ENCODE measurements at places on chromosomes 12 and 14.

GRCh38 chr12:65632131-65632855, 192.0 kb upstream of the HMGA2 start:
- DNase-seq = no peak

- peak; percentile 69 for DNase-seq
Measured at GRCh38 chr12:6647083-6647604, at the start of gene ACRBP. Gene ACRBP, minus strand, starts transcription at chr12:6647432. Its CDS starts 66 bp downstream, at chr12:6647366.

DNA sequence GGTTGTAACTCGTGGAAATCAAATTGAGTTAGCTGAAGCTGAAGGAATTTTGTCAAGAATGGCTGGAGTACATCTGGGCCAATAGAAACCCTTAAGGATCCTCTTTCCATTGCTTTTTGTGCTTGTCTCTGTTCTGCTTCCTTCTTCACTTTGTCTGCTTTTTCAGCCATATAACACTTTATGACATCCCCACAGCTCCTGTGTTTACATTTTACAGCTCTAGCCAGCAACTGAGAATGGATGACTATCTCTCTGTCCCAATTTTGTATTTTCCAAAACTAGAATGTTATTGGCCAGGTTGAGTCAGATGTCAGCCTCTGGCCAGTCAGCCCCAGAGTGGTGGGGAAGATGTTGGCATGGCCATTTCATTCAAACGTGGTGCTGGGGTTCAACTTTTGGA, 57.6 kb downstream of the PELI2 start:
- no peak for DNase-seq

DNA sequence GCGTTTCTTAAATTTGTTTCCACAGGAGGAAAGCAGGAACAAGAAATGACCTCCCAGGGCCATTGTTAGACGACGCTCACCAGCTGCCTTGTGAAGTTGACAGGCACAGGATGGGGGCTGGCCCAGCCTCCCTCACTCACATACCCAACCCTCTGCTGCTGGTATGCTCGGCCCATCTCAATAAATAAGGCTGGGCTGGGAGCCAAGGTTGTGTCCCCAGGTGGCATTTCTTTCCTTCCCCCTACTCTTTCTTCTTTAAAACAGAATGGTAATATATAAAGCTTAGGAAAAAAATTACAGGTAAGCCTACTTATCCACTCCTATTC, 93.0 kb downstream of the ACTN1 start:
- DNase-seq = no peak

GRCh38 chr14:77761205-77761931, 412 bp upstream of the SNW1 start:
- no peak for DNase-seq

- DNase-seq = no peak
Measured at GRCh38 chr12:45184147-45184963, 31.5 kb upstream of the ANO6 start.

- no peak for DNase-seq
Measured at GRCh38 chr14:88034076-88034475, 29.1 kb downstream of the GPR65 start.

GRCh38 chr12:63876980-63877379, 32.5 kb downstream of the SRGAP1 start:
- DNase-seq = no peak

GRCh38 chr12:57171668-57172067, 24.2 kb upstream of the LRP1-AS start:
- DNase-seq = no peak

GRCh38 chr14:60089221-60089620, 2.5 kb upstream of the PCNX4 start:
- no peak for DNase-seq

DNA sequence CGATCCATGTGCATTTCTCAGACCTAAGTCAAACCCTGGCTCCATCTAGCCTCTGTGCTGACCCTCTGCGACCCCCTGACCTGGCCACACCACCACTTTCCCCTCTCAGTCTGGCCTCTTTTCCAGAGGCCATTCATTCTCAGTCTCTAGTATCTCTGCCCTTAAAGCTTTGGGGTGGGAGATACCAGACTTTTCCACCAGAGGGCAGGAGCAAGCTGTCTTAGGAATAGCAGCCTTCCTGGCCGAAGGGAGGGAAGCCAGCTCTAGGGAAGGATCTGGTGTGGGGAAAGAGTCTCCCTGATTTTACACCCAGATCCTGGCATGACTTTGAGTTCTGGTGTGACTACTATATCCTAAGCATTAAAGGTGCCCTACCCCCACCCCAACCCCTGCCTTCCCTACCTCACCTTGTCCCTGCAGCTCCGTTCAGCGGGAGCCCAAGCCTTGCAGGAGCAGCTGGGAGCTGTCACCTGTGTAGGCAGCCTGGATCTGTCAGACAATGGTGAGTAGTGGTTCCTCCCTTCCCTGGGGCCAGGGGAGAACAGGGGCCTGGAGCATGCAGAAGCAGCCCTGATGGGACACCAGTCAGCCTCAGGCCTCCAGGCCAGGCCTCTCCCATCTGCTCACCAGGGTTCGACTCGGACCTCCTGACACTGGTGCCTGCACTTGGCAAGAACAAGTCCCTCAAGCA, 6.6 kb downstream of the CARMIL3 start:
- peak; percentile 53 for DNase-seq

DNA sequence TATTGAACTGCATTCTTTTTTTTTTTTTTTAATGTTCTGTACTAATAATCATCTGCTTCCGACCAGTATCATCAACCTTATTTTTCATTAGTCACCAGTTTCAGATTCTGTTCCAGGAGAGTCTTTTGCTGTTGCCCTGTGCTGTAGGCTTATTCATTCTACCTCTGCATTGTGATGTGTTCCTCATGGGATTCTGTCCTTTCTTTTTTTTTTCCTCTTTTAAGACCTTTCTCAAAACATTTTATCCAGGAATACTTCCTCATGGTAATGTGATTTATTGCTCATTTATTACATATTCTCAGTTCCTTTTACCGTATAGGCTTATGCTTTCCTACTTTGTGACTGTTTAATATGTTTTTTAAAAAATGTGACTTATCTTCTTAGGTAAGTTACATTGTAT, 4.8 kb downstream of the NDUFA9 start:
- no peak for DNase-seq

- DNase-seq = no peak
Measured at GRCh38 chr12:91732086-91732485, 413.6 kb downstream of the BTG1 start.

DNA sequence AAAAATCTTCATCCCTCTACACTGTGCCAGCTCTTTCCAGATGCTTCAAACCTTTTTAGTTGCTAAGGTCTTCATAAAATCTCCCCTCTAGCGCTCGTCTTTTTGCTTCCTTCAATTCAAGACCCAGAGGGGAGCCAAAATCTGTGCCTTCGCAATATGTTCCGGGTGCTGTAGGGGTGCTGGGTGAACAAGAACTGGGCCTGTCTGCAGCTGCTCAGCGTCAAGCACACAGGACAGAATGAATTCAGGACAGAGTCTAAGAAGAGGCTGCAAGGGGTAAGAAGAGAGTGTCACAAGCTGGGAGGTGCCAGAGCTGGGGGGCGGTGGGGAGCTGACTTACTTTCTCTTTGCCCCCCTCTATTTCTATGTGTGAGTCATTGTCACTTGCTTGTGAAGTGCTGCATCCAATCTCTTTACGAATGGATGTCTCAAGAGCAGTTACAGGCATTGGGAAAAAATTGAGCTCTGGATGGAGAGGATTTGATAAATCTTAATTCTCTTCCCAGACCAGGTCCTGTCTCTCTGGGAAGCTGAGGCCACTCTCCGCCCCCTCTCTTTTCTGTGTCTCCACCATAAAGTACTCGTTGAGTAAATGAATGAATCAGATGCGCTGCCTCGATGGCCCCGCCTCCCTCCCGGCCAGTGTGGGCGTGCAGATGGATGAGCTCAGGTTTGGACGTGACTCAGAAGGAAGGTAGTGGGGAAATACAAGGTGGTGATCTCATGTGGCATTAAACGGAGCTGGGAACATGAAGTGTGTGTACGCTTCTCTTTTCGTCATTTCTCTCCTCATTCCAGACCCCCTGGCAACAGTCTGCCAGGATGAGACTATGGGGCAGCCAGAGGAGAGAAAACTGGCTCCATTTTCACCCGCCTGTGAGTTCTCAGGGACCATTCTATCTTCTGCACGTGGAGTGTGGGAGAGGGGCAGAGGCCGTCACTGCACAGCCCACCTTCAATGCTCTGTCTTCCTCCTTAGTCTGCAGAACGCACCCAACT, 91.3 kb downstream of the TSPAN9 start:
- no peak for DNase-seq

DNA sequence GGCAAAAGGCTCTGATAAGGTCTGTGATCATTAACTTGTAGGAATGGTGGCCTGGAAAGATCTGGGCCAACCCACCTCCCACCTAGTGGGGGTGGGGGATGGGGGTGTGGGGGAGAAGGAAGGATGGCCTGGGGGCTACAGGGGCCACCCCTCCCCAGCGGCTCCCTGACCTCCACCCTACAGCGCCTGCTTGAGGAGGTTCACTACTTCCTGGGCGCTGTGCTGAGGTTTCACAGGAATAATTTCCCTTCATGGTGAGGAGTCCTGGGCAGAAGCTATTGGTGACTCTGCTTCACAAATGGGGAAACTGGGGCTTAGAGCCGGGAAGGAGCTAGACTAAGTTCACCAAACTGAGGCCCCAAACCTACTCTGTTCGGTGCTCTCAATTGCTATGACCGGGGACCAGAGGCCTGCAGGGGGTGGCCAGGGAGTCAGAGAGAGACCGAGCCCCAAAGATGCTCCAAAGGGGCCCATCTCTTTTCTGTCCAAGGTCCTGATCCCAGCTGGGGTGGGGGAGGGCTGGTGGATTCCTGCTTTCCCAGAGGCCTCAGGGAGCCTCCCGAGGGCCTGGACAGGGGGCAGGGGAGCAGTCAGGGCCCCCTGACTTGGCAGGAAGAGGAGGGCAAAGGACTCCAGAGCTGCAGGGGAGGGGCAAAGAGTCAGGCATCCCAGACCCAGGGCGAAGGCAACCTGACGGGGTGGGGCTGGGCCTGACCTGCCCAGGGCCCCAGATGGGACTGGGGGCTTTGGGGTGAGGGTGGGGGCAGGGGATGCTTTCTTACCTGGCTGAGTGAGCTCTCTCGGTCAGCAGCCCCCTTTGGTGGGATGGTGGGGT, 1.7 kb downstream of the HNF1A start:
- no peak for DNase-seq

DNA sequence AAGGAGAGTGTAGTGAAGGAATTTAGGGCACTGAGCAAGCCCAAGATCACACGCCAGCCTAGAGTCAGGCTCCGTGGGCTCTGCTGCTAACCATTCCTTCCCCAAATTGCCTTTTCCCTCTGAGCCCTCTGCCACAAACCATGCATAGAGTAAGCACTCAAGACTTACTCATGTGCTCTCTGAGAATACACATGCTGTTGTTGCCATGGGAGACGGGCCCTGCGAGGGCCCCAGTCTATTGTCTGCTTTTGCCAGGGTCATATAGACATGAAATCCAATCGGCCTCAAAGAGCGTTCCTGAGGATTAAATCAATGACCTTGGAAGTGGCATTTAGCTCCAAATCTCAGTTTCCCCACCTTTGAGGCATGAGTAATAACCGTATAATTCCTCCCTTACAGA, 48.7 kb upstream of the WSCD2 start:
- no peak for DNase-seq

- no peak for DNase-seq
Measured at GRCh38 chr12:22051114-22051698, 5.2 kb downstream of the CMAS start.

GRCh38 chr14:68843471-68844209, 50.8 kb upstream of the ZFP36L1 start:
- peak; percentile 76 for DNase-seq

GRCh38 chr14:55103971-55104954, 24.8 kb upstream of the LGALS3 start:
- DNase-seq = peak; percentile 12

GRCh38 chr12:12194206-12194605, 72.6 kb downstream of the LRP6 start:
- no peak for DNase-seq

- DNase-seq = no peak
Measured at GRCh38 chr12:107845980-107846659, 71.6 kb downstream of the ASCL4 start.

DNA sequence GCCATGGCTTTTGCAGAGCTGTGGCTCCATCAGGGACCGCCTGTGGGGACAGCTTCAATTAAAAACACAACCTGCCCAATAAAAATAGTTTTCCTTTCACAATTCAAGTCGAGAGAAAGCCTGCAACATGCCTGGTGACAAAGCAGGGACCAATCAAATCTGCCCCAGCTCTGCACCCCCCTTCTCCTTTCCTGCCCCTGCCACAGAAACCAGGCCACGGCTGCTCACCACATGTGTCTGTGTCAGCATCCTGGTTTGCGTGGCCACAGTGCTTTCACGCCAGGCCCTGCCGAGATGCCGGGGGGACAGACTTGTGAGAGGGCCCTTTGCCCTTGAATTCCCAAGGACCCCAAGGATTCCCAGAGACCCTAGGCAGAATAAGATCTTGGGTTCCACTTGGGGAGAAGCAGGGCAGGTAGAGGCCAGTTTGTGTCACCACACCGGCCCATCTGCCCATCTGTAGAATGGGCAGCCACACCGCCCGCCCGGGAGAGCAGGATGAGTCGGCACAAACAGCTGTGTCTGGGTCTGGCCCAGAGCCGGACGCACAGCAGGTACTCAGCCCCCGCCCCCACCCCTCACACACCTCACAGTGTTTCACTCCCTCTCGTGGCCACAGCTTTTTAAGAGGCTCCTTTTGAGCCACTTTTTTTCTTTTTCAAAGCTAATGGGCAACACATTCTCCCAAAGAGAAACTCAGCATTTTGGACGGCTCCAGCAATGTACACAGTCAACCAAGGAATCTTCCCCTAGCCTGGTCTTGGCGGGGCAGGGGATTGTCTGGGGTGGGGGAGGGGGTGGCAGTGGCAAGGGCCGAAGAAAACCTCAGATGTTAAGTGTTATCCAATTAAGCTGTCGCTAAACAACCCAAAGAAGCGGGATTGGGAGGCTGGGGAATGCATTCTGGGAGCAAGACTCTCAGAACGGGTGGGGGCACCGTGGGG, 41.5 kb downstream of the BCL11B start:
- DNase-seq = peak; percentile 84

DNA sequence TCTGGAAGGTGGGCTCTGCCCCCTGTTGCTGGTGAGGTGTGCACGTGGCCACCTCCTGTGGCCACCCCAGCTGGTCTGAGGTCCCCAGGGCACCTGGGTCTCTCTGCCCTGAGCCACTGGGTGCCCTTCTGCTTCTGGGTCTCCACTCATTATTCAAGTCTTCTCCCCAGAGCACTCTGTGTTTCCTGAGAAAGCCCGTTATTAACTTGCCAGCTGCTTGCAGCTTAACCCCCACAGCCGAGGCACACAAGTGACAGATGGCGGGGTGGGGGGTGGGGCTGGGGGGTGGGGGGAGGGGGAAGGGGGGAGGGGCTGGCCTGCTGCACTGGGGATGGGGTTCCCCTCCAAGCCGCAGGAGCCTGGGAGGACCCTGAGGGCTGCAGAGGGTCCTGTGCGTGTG, 40.5 kb downstream of the FBRSL1 start:
- DNase-seq = no peak

DNA sequence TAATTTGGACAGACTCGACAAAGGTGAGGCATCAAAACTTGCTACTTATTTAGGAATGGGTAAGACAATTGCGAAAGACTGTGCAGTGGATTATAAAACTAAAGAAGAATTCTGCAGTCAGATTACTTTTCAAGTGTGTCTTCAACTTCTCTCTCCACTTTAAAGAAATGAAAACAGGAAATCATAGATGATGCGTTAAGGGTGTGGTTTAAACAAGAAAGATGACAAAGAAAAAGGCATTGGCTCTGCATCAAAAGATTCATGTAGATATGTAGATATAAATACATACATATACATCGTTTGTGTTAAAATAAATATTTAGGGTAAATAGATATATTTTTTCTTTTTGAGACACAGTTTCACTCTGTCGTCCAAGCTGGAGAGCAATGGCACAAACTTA, 74.6 kb upstream of the PARP11 start:
- DNase-seq = peak; percentile 65
